ENCODE measurements at places on chromosomes 1 and 21.

- no peak for DNase-seq
These were observed 192.0 kb downstream of the DHRS3 start for GRCh38 chr1:12426030-12426429.

- DNase-seq = no peak
These were observed 14.4 kb downstream of the SLC5A9 start for GRCh38 chr1:48236716-48237470.

DNA sequence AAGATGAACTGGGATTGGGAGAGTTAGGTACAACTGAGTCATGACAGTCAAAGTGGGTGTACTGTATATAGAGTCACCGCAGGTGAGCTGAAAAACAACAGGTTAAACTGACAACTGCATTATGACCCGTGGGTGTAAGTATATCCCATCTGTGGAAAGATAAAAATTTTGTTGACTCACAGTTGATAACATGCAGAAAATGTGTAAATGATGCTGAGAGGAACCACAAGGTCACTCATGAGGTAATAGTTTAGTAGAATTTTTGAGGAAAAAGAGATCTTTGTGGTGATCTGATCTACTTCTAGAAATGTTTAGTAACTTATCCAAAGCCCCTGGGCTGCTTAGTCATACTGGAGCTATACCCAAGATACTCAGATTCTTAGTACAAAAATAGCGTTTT lies 838 bp downstream of the OR2C3 start:
- peak; percentile 43 for DNase-seq

DNA sequence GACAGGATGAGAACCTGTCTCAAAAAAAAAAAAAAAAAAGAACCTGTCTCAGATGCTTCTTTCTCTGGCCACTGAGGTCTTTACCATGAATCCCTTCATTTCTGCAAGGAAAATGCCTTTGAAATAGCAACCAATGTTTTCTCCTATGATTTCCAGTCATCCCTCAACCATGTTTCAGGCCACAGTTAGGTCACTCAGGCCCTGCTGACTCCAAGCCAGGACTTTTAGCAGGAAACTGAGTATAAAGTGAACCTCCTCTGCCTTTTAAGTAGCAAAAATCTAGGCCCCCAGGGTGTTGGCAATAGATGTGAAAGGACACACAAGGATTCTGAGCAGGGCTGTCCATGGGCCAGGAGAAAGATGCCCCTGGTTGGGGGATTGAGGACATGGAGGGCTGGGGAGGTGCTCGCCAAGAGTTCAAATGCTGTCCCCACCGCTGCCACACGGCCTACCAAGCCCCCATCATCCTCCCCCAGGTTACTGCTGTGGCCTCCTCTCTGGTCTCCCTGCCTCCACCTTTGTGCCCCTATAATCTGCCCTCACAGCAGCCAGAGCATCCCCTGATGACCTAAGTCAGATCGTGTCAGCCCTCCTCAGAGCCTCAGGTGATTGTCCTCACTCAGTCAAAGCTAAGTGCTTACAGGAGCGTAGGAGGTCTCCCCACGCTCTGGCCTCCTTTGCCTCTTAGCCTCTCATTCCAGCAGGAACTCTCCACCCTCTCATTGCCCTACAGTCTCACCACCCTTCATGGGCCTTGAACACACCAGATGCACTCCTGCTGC lies 54.6 kb downstream of the MATN1 start:
- DNase-seq = peak; percentile 48

- DNase-seq = no peak
These were observed 94.9 kb downstream of the RIPK4 start for GRCh38 chr21:41671859-41672542.

DNA sequence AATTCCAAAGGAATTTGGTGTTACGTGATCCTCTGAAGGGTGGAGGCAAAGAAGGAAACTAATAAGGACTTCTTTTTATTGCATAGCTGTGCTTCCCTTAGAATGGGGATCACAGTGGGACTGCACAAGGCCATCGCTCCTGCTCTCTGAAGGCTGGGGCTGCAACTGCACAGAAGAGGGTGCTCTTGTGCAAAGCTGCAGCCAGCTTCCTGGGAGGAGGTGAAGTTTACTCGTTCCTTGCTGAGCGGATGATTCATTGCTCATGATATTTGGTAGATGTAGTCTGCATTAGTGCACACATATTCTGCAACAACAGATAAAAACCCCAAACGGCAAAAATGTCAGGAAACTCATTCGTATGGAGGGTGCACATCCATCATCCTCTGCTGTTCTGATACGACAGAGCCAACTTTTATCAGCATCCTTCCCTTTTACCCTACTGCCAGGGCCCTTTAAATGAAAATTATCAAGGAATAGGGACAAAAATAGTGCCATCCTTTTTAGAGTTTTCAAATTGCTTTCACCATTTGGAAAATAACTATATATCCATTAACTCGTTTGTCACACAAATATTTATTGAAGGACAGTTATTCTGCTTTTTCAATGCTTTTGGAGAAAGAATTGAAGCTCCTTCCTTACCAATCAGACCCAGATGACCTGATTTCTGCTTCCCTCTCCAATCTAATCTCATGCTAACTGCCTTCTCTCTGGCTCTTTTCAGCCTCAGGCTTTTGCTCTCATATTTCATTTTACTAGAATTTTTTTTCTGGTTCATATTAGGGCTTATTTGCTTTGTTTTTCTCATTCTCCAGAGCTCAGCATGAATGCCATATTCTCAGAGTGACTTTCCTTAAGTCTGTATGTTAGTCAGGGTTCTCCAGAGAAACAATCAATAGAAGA lies 263.6 kb downstream of the DUSP10 start:
- DNase-seq = peak; percentile 88

DNA sequence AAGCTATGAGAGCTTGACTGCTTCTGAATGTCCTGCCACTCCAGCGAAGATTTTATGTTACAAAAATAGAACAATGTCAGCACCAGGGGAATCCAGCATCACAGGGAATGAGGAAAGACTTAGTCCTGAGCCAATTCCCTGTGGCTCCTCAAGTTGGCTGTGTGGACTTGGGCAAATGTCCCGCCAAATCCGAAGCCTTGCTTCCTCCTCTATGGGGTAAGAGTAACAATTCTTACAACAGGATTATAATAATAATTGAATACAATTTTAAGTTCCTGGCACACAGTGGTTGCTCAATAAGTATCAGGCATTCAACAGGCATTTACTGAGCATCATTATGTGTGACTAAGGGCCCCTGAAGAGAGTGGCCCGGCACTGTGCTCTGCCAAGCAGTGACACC lies 44.4 kb downstream of the STPG1 start:
- DNase-seq = no peak

DNA sequence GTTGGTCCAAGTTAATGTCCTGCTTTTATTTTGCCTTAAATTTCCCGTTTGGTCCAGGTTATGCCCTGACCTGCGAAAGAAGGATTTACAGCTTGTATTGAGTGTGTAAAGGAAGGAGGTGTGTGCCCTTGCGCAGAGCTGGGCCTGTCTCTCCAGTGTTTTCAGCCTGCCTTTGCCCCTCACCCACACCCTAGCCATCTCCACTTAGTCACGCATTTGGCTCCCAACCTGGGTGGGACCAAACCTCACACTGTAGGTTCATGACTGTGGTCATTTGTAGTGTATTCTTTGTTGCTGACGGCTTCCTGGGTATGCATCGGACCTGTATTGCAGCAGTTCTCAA lies 572 bp upstream of the SRSF10 start:
- peak; percentile 72 for DNase-seq

DNA sequence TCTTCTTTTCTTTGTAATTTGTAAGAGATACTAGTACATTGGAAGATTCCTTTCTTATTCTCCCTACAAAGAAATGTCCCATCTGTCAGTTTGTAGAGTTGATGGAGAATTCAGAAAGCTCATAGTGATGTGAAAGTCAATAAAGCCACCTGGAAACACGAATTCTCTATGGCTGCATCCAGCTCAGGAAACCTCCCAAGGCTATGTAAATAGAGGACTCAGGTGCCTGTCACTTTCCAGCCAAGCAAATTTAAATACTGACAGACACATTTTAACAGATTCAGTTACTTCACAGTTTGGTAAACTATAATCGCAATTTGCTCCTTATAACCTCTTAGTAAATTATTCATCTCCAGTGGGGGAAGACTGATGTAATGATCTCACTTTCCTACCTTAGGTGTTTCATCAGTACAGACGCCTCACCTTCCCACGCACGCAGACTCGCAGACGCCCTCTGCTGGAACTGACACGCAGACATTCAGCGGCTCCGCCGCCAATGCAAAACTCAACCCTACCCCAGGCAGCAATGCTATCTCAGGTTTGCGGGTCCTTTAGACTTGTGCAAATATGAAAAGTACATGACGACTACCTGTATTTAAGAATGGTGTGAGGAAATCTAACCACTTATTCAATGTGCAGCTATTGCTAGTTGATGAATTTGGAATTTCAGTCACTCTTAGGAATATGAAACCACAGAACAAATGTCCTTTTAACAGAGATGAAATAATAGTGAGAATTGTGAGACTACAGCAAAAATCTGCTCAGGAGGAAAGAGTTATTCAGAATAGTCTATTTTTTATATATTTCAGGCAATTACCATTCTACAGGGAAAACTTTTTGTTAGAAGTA lies 60.6 kb downstream of the PTPRC start:
- DNase-seq = peak; percentile 56

- DNase-seq = no peak
These were observed 239.0 kb upstream of the ZP4 start for GRCh38 chr1:238129677-238130076.

DNA sequence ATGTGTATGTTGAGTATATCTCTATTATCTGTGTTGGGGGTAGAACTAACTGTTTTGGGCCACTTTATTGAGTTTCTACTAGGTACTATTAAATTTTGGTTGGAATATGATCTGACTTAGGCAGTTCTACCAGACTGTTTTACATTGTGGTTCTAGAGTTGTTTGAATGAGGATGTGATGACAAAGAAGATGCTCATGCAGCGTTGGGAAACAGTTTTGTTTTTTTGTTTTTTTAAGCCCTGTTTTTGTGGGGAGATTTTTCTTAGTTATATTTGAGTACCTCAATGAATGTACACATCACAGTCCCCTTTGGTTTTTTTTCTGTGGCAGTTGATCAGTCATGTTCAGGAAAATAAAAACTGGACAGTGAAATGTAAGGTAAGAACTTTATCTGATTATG lies 40.1 kb downstream of the TMED5 start:
- no peak for DNase-seq

- DNase-seq = no peak
These were observed 29.8 kb upstream of the BMP8B start for GRCh38 chr1:39818482-39818881.

DNA sequence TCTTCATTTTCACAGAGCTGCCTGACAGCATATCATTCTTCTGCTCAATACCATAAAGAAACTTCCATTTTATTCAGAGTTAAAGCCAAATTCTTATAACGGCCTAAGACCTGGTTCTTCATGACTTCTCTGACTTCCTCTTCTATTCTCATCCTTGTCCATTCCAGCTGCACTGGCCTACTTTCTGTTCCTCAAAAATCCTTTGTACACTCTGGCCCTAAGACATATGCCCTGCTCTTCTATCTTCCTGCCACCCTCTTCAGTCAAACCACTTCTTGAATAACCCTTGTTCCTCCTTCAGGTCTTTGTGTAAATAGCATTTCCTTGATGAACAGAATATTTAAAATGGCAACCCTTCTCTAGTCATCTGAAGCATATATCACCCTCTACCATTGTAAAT lies 1338.7 kb upstream of the ADGRL2 start:
- no peak for DNase-seq

DNA sequence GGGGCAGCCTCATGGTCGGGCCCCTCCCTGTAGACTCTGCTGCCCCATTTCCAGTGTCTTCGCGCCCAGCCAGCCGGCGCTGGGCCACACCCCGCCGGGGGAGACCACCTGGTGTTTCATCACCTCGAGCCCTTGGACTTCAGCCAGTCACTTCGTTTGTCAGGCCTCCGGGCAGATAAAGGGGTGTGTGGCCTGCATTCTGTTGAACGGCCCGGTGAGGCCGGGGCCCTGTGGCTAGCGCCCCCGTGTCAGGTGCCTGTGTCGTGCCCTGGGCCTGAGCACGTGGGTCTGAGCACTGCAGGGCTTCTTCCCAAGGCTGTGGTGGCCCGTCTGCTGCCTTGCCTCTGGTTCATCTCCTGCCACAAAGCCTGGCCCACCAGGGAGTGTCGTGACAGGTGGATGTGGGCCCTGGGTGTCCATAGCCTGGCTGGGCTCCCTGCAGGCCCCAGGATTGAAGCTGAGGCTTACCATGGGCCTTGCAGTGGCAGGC lies 65.2 kb upstream of the DIP2A start:
- no peak for DNase-seq

DNA sequence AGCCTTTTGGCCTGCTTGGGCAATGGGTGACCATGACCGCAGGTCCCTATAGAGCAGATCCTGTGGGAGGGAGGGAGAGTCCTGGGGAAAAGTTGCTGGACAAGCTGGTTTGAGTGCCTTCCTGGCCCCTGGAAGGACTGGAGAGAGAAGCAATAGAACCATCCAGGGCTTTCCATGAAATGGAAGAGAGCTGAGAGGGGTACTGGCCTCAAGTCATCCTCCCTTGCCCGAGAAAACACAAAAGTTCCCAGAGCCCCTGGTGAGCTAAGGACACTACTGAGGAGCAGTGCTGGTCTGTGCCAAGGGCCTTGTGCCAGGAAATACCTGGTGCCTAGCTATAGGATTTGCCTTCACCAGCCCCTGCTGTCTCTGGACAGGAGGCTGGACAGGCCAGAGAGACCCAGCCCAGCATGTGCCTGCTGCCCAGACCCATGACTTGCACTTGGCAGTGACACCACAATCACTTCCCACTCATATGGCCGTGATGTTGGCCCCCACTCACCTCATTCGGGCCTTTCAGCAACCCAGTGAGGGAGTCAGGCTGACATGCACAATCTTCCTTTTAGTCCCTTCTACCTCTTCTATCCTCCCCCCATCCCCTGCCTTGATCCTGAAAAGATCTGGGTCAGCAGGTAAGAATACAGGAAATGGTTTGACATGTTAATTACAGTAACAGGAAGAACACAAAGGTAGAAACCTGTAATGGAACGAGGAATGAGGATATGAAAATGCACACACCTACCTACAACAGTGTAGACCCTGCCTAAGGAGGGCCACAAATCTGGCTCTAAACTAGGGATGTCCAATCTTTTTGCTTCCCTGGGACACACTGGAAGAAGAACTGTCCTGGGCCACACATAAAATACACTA lies 7.0 kb downstream of the SH3BP5L start:
- no peak for DNase-seq

- DNase-seq = no peak
These were observed 6.1 kb downstream of the CERS2 start for GRCh38 chr1:150968491-150968890.

- no peak for DNase-seq
These were observed 14.1 kb downstream of the WDR47 start for GRCh38 chr1:109027841-109028240.

DNA sequence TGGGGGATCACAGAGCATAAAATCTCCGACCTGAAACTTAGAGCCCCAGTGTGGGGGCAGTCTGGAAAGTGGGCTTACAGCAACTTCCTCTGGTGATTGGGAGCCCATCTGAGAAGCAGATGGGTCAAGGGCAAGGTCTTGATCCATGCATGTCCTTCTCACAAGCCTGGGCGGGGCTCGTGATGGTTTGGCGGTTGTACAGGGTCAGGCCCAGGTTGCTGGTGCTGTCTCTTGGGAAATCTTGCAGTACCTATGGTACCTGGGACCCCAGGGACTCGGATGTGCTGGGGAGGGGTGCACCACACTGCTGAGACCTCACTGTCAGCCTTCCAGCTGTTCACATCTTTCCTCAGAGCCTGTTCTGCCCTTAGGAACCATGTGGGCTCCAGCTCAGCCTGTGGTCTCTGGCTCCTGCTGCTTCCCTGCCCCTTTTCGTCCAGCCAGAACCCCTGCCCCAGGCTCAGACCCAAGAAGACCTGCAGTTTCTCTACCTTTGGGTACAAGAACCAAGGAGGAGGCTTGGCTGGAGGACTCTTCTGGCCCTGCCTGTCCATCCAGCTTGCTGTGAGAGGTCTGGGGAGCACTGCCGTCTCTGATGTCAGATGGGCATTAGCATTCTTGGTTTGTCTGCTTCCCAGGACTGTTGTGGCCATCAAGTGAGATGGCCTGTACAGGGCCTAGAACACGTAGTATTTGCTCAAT lies 24.5 kb downstream of the WNT4 start:
- DNase-seq = no peak

Data from EL (cell line).